ENCODE measurements at places on chromosomes 13 and 19. TPM values are rescaled to one million over a fixed set of nuclear protein-coding genes. Genes with fewer than 3 reads are reported as not detected.
A peak's percentile ranks its signal among the peaks of the same experiment; 100 is the strongest.

ARHGAP33 gene
- polyA plus RNA-seq = 19.9 TPM

DNA sequence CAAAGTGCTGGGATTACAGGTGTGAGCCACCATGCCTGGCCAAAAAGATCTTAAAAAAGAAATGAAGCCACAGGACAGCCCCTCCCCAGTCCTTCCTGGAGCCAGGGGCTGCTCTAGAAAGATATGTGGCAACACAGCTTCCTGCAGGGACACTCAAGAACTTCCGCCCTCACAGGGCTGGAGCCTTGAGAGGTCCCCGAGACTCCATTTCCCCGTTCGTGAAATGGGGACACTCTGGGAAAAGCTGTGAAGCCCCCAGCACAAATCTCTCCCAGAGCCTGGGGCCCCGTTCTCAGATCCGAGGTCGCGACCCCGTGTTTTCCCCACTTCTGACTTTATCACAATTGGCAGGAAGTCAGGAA is 2.5 kb upstream of the GPX4 start:
- DNase-seq = no peak

ZNF530 gene
- 3.3 TPM for polyA plus RNA-seq

DNA sequence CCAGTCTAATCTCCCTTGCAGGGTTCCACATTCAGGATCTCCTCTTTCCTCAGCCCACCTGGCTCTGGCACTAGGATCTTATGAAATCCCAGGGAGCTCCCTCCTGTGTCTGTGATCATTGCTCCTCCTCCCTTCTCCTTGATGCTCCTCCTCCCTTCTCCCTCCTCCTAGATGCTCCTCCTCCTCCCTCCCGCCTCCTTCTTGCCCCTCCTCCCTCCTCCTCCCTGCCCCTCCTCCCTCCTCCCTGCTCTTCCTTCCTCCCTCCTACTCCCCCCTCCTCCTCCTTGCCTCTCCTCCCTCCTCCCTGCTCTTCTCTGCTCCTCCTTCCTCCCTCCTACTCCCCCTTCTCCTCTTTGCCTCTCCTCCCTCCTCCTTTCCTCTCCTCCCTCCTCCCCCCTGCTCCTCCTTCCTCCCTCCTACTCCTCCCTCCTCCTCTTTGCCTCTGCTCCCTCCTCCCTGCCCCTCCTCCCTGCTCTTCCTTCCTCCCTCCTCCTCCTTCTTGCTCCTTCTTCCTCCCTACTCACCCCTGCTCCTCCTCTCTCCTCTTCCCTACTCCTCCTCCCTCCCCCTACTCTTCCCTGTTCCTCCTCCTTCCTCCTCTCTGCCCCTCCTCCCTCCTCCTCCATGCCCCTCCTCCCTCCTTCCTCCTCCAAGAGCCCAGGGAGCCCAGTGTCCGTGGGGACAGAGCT is 14.9 kb upstream of the ZBTB7A start:
- DNase-seq = no peak

DNA sequence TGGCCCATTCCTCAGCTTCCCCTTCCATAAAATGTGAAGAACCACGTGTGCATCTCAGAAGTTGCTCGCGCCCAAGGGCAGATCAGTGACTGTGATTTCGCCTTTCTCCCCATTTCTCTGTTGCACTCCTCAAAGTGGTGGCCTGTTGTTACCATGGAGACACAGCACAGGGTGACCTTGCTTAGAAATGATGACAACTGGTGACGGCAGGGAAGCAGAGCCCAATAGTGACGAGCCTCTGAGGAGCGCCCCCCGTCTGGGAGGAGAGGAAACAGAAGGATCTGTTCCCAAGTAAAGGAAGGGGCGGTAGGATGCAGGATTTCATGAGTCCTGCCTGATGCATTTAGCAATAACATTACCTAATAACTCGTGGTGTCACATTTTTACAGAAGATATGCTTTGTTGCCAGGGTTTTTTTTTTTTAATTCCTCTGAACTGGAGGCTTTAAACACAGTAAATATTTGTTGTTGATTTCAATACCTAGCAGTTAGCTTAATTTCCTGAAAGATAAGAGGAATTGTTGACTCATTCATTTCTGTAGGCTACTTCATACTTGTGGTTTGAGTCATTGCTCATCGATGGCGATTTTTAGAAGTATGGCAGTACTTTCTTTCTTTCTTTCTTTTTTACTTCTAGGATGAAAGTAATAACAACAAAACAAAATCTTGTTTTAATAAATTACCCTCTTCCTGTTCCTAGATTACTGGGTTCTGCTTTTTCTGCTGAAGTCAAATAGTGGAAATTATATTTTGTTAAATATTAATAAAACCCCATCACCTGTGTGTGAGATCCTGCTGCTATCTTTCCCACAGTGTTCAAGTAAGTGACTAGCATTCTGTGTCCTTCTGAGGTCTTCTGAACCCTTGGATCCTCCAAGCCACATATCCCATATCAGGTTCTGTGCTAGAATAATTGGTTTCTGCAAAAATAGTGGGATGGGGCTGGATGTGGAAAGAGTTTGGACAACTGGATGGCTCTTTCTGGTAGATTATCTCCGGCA is 36.0 kb downstream of the MBNL2 start:
- no peak for DNase-seq

DNA sequence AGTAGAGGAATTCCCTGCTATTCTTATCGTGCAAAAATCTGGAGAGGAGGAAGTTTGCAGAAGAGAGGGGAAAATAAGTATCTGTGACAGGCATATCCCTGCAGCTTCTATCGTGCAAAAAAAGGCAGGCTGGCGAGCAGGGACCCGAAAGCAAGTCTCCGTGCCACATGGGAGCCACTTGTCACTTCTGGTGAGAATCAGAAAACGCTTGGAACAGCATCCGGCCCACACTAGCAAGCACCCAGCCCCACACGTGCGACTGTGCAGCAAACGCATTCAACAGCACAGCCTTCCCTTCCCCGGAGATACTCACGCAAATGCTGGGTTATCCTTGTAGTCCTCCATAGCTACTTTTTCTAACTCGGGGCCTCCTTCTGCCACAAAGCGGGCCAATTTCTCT is 16.9 kb downstream of the SUGP1 start:
- no peak for DNase-seq

PSG11 gene
- polyA plus RNA-seq = 2.7 TPM

- DNase-seq = no peak
Measured at GRCh38 chr13:44287958-44288357, 85.7 kb upstream of the SERP2 start.

DNA sequence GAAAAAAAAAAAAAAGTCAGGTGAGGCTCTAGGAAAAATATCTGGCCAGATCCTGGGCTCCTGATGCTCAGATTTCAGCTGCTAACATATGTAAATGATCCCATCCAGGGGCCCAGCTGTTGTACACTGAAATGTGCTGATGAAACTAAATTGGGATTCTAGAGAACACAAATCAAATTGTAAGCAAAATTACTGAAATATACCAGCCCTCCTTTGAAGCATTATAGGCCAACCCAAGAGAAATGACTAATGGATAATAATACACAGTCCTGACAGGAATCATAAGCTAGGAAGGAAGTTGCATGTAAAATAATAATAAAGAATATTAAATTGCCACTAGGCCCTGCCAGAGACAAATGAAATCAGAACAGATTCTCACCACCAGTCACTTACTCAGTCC is 17.8 kb downstream of the KCTD12 start:
- no peak for DNase-seq

GRCh38 chr13:85538957-85539356 is 260.3 kb downstream of the SLITRK6 start:
- DNase-seq = no peak

GRCh38 chr13:110017379-110017778 is 231.0 kb upstream of the IRS2 start:
- DNase-seq = no peak

DNA sequence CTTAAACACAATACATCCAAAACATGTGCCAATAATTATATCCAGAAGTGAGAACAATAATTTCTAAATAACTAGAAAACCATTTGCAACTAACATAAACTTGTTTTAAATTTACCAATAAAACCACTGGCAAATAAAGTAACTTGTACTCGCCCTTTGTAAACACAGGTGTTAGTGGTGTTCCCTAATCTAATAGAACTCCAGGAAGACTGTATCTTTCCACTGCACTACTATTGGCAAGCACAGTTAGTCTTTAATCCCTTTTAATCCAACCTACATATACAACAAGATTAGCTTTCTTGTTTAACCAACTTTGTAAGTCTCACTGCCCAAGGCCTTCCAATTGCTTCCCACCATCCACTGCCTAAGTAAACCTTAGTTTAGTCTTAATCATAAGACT is 79.5 kb downstream of the PCDH9 start:
- DNase-seq = no peak

DNA sequence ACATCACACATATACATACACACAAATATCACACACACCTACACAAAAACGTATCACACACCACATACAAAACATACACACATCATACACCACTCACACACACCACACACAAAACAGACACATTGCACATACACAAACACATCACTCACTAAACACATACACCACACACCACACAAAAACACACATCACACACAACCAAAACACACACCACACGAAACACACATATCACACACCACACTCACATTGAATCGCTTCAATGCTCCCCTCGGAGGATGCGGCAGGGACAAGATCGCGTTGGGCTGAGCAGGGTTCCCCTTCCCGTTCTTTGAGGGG is 131.5 kb downstream of the CRYL1 start:
- no peak for DNase-seq

DNA sequence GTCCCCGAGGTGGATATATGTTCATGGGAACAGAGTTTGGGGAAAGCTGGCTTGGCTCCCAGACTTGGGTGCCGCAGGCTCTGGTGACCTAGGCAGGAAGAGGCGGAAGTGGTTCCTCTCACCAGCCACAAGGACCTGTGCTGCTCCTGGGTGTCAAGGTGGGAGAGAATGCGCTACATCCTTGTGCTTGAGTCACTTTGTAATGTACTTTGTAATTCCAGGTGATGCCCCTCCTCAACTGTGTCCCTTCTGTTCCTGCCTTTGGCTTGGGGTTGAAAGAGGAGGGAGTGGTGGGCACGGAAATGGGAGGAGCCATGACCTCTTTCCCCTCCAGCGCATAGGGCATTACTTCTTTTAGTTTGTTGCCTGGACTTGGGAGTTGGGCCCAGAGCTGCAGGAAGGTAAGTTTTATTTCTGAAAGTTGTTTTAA is 10.9 kb downstream of the GARRE1 start:
- DNase-seq = no peak

- DNase-seq = no peak
Measured at GRCh38 chr13:27522847-27523246, 72.5 kb upstream of the MTIF3 start.

DNA sequence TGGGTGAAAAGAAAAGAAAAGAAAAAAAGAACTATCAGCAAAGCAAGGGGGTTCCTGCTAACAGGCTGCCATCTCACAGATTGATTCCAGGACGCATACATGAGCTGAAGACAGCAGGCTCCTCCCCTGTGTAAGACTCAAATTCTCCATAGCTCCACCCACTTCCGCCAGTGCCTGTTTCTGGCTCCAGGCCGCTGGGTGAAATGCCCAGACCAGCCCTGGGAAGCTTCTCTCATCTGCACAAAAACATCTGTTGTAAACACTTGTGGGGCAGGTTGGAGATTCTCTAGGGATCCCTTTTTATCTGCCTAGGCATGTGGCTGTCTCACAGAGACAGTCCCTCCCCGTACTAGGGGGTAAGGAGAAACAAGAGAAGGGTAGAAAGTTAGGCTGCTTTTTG is 1054.4 kb upstream of the SPRY2 start:
- no peak for DNase-seq

DNA sequence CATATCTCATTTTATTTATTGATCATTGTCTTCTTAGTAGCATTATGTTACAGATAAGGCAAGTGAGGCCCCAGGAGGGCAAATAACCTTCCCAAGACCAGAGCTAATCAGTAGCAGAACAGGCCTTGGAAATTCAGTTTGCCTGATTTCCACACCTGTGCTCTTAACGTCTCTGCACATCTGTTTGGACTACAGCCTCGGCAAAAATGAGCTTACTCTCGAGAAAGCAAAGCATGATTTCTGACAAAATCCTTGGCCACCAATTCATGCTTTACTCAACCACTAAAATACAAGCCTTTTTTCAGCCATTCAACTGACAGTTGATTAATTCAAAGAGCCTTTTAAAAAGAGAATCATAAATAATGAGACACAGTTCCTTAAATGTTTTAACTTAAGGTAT is 309.3 kb upstream of the HTR2A start:
- DNase-seq = peak; percentile 30

DNA sequence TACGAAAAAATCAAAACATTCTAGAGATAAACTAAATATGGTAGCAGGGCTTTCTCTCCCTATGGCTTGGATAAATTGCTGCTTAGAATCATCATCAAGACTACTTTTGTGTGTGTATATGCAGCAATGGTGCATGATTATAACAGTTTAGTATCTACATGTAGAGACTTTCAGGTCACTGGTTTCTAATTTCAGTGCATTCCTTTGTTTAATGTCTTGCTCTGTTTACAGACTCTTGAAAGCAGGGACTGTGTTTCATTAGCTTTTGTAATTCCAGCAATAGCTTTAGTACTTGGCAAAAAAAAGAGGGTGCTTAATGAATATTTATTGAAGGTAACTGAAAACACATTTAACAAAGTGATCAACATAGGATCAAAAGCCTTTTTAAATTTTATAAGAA is 420.7 kb downstream of the PCDH9 start:
- DNase-seq = no peak

GRCh38 chr19:49441960-49442350 is 628 bp upstream of the SLC17A7 start:
- no peak for DNase-seq

DNA sequence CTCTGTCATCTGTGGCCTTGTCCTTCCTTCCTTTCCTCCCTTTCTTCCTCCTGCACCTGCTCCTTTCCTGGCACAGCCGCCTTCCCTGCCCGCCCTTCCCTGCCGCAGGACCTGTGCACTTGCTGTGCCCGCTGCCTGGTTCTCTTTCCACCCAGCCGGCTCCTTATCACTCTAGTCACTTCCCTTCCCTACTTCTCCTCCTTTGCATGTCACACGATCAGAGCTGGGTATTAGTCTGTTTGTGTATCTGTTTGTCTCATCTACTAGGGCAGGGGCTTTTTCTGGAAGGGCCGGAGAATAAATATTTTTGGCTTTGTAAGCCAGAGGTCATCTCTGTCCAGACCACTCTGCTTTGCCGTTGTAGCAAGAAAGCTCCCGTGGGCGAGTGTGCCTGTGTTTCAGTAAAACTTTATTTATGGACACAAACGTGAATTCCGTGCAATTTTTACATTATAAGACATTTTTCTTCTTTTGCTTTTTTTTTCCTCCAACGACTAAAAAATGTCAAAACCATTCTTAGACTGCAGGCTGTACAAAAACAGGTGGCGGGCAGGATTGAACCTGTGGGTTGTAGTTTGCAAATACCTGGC is 6.1 kb downstream of the KDM4B start:
- no peak for DNase-seq

GRCh38 chr19:32901504-32902161 is 32.1 kb upstream of the SLC7A9 start:
- no peak for DNase-seq
